ENCODE measurements at places on chromosomes 16 and 17. TPM values are rescaled to one million over a fixed set of nuclear protein-coding genes. Genes with fewer than 3 reads are reported as not detected.

DNA sequence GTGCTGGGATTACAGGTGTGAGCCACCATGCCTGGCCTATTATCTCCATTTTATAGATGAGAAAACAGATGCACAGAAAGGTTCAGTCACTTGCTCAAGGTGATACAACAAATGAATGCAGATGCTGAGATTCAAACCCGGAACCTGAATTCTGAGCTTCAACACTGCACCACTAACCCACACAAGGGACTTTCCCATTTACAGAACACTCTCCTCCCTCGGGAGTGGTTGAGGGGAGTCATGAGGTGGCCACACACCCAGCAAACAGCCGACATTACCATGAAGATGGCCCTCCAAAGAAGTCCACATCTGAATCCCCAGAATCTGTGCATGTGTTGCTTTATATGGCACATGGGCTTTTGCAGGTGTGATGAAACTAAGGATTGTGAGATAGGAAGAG is 9.1 kb downstream of the BCL7C start:
- DNase-seq, result no peak

The CDYL2 gene
- 1.6 TPM for total RNA-seq

The KRTAP17-1 gene
- total RNA-seq, result not detected

The THAP11 gene
- 36.2 TPM for total RNA-seq

- DNase-seq, result peak; percentile 43
These were observed 95.0 kb downstream of the PLCG2 start for GRCh38 chr16:81873843-81874752.

DNA sequence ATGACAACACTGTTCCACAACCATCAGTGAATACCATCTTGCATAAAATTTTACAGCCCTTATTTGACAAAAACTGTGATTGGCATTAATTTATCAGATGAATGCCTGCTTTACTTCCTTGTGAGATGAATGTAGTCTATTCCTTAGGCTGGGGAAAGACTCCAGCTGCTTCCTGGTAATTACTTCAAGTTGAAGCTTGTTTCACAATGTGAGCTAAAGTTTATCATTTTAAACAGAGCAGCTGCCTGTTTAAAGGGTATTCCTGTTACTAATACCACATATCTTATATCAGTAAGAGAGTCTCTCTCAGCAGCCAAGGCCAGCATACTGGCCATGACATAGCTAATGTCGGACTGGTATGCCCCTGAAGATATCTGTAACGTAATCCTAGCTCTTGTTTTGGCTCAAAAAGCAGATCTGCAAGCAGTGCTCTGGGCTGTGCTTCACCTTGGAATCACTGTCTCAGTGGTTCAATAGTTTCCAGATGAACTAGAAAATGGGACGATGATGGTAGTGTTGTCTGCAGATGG is 13.2 kb upstream of the ARL2BP start:
- DNase-seq, result no peak

The CNGB1 gene
- total RNA-seq, result not detected

The FHOD1 gene
- total RNA-seq, result 33.6 TPM

The CNP gene
- total RNA-seq, result 37.8 TPM

GRCh38 chr17:49766918-49767530 is 3.1 kb upstream of the FAM117A start:
- DNase-seq, result no peak

GRCh38 chr16:25135254-25135878 is 23.8 kb downstream of the LCMT1 start:
- DNase-seq, result peak; percentile 29

The TRIM37 gene
- 20.8 TPM for total RNA-seq

DNA sequence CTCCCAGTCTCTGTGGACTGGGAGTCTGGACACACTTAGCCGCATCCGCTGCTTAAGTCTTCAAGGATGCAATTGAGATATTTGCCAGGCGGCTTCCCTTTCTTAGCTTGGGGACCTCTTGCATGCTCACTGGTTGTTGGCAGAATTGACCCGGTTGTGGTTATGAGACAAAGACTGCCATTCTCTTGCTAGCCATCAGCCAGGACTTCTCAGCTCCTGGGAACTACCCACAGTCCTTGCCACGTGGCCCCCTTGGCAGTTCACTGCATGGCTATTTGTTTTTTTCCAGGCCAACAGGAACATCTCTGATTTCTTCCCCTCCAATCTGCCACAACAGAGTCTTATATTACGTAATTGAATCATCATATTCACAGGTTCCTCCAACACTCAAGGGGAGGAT is 25.5 kb downstream of the CACNG4 start:
- peak; percentile 27 for DNase-seq

The SLC35G6 gene
- not detected for total RNA-seq

DNA sequence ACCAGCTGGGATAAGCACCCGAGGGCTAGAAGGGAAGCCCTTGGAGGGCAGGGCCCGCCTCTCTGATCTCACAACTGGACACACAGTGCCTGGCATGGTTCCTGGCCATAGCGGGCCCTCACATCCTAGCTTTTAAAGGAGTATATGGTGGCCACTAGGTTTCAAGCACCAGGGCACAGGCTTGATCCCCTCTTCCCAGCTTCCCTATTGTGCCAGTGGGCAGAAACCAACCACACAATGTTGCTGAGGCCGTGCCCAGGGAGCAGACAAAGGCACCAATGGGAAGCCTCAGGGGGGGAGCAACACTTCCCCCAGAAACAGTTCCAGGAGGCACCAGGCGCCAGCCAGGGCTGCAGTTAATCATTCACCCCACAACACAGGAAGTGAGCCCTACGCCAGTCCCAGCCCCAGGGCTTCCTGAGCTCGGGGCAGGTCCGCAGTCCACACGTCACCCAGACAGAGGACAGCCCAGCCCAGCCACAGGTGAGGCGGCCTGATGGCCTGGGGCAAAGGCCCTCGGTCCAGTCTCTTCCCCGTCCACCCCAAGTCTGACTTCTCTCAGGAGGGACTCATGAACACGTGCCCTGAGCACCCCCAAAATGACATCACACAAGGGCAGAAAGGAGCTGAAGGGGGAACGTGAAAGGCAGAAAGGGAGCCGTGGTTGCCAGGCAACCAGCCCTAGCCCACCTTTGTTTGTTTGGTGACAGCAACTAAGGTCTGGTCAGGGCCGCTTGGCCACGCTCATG is 12.8 kb downstream of the SMIM5 start:
- no peak for DNase-seq

The WRAP53 gene
- 22.5 TPM for total RNA-seq

DNA sequence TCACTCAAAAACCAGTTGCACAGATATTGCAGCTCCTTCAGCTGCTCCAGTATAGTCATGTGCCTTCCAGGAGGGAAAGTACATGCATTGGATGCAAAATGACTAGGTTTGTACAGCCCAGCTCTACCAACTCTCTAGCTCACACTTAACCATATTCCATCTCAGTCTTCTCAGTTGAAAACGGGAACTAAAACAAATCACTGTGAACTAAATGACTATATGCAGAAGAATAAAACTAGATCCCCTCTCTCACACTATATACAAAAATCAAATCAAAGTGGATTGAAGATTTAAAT is 24.9 kb downstream of the DCUN1D3 start:
- no peak for DNase-seq

The SRCIN1 gene
- total RNA-seq, result not detected

DNA sequence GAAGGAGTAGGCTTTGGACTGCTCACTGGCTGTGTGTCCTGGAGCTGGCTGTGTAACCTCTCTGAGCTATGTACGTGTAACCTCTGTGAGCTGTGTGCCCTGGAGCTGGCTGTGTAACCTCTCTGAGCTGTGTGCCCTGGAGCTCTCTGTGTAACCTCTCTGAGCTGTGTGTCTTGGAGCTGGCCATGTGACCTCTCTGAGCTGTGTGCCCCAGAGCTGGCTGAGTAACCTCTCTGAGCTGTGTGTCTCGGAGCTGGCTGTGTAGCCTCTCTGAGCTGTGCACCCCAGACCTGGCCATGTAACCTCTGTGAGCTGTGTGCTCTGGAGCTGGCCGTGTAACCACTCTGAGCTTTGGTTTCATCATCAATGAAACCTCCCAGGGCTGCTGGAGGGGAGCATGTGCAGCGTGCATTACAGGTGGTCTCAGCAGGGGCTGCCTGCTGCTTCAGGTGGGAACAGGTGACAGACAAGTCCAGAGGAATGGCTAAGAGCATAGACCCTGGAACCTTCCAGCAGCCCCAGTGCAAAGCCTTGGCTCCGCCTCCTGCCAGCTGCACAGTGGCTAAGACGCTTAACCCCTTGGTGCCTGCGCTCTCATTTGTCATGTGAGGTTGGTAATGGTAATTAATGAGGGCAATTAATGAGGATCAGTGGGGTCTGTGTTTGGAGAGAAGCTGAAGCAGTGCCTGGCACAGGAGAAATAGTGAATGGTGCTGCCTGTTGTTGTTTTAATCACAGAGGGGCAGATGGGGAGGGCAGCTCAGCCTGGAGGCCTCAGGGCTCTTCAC is 86.7 kb downstream of the KATNIP start:
- no peak for DNase-seq

GRCh38 chr17:58267347-58268324 is 13.1 kb downstream of the MPO start:
- no peak for DNase-seq

DNA sequence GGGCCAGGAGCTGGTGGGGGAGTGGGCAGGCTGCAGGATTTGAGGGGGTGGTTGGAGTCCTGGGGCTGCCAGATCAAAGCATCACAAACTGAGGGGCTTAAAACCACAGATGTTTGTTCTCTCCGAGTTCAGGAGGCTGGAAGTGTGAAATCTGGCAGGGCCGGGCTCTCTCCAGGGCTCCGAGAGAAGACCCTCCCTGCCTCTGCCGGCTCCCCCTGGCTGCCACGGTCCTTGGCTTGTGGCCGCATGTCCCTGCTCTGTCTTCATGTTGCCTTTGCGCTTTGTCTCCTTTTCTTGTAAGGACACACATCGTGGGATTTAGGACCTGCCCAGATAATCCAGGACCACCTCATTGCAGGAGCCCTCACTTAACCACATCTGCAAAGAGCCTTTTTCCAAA is 139.8 kb upstream of the GSE1 start:
- no peak for DNase-seq

GRCh38 chr17:15917438-15918027 is 27.4 kb upstream of the ADORA2B start:
- DNase-seq, result no peak

DNA sequence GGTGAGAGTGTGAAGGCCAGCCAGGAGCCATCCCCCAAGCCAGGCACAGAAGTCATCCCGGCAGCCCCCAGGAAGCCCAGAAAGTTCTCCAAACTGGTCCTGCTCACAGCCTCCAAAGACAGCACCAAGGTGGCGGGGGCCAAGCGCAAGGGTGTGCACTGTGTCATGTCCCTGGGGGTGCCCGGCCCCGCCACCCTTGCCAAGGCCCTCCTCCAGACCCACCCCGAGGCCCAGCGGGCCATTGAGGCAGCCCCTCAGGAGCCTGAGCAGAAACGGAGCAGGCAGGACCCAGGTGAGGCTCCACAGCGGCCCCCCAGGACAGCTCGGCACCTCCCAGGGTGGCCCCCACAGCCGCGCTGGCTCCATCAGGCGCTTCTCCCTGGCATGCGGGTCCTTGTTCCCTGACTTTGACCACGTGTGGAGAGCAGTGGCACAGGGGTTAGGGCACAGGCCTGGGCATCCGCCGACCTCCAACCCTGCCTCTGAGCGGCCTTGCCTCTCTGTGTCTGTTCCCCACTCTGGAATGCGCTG is 13.5 kb downstream of the FLYWCH2 start:
- no peak for DNase-seq

- DNase-seq, result peak; percentile 62
These were observed 87.0 kb upstream of the TBX2 start for GRCh38 chr17:61312406-61313295.

The TEDC2 gene
- 10.2 TPM for total RNA-seq

DNA sequence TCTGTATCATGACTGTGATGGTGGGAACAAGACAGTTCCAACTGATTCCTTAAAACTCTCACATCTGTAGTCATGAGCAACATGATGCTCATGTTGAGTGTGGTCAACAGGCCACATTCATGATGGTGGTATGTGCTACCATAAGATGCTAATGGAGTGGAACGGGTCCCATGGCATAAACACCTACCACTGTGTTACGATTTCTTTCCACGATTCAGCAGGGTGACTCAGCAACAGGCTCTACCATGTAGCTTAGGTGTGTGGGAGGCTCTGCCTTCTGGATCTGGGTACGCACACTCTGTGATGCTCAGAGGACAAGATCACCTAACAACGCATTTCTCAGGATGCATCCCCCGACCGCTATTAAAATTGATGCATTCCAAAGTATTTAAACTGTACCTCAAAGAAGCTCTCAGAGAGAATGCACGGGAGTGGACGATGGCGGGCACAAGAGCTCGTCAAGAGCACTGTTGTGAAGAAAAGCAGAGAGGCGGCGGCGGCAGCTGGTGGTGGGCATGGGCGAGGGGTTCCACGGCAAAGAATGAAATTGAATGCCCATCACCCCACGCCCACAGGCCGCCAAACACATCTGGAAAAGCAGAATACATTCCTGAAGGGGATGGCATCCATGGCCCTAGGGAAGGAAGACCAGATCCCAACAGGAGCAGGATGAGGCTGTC is 133.3 kb downstream of the ZNF778 start:
- DNase-seq, result peak; percentile 56

- no peak for DNase-seq
These were observed 361 bp downstream of the UQCRC2 start for GRCh38 chr16:21953541-21953902.

The DNAH2 gene
- 3.2 TPM for total RNA-seq

GRCh38 chr16:727291-727977 is 528 bp downstream of the HAGHL start:
- DNase-seq, result no peak

Measured in RPMI7951 (cell line).